HTR-8/SVneo (cell line): ENCODE measurements at places on chromosomes 7 and 10.

GRCh38 chr10:106947643-106948042 lies 216.9 kb downstream of the SORCS1 start:
- no peak for DNase-seq

DNA sequence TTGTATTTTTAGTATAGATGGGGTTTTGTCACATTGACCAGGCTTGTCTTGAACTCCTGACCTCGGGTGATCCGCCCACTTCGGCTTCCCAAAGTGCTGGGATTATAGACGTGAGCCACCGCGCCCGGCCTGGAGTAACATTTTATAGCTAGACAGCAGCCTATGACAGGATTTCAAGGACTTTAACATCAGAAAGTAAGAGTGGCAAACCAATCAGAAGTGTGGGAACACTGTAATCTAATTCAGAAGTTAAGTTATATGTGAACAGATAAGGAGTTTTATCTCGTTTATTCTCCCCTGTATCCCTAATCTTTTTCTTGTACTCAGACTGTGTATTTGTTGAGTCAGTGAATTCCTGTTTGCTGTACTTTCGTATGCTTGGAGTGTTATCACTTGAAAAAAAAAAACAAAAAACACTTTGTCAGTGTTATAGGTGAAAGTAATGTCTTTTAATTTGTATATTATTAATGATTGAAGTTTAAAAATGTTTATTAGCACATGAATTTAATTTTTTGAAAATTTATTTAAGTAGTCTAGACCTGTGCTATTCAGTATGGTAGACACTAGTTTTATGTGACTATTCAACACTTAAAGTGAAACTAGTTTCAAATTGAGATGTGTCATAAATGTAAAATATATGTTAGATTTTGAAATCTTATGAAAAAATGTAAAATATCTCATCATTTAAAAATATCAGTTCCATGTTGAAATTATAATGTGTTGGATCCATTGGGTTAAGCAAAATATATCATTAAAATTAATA lies 38.6 kb downstream of the RSBN1L start:
- DNase-seq = no peak

- DNase-seq = no peak
Measured at GRCh38 chr10:33327751-33328150, 6.7 kb downstream of the NRP1 start.

DNA sequence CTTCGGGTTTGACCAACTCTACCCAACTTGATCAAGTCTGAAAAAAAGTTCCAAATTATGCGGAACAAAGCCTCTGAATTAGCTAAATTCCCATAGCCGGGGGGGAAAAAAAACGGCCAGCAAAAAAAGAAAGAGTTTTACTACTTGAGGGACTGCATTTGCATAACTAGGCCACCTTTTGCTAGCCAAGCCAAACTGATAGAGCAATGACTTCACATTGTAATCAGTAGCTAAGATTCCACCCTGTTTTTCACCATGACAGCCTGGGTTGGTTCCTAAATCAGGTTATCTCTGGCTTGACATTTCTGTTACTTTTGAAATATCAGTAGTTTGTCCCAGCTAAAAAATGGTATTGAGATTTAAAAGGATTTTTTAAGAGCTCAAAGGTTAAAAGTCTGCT lies 31.4 kb upstream of the CREB3L2 start:
- no peak for DNase-seq

GRCh38 chr10:33506838-33507661 lies 172.6 kb upstream of the NRP1 start:
- no peak for DNase-seq

GRCh38 chr10:113415246-113415645 lies 137.6 kb upstream of the HABP2 start:
- DNase-seq = no peak

- no peak for DNase-seq
Measured at GRCh38 chr10:128115356-128115755, 10.9 kb downstream of the MKI67 start.

- DNase-seq = no peak
Measured at GRCh38 chr10:96488161-96488935, 25.4 kb downstream of the TLL2 start.

GRCh38 chr10:97307441-97307840 lies 11.6 kb upstream of the FRAT1 start:
- DNase-seq = no peak
